Activated CD8-positive, alpha-beta memory T cell treated with anti-CD3 and anti-CD28 coated beads, Interleukin-2, amount 10 ng/mL, durations not matched to agents 7 days and 5 days (primary cell): ENCODE measurements at places on chromosomes 2 and 18.

DNA sequence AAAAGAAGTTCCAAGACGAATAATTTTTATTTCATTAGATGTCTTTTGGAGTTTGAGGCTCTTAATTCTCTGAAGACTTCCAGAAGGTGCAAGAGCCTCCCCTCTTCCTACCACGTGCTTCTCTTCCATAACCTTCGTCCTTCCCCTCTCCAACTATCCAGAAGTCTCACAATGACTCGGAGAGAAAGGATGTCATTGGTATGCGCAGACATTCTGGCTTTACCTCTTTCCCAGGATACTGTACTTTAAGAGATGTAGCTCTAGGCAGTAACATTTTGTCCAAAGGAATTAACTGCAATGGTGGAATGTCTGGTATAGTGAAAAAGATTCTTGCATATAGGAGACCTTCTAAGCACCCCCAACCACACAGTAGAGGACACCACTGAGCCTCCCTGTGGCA is 249.0 kb upstream of the OSR1 start:
- DNase-seq, result no peak

DNA sequence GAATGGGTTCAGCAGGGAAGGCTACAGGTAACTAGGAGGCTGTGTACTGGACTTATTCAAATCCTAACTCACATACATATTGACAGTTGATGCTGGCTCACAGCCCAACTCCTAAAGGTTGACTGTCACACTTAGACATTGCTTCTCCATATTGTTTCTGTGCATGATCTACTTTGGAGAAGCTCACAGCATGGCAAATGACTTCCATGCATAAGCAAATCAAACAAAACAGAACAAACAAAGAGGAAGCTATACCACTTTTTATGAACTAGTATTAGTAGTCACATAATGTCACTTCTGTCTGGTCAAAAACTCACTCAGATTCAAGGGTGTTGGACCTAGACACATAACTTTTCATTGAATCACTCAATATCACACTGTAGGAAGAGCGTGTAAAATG is 43.8 kb upstream of the CDH19 start:
- no peak for DNase-seq

DNA sequence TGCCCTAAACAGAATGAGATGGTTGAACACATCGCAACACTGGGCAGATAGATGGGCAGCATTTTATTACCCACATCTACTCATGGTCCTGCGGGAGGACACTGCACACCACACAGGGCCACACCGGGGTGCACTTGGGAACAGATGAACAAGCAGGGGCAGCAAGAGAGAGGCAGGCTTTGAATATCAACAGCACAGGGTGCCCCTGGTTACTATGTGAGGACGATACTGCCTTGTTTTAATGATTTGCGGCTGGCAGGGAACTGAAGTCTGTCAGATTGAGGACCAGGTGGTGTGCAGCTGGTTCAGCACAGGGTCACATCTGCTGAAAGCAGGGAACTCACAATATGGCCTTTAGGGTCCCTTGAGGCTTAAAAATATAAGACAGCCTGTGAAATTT is 195.7 kb downstream of the PIEZO2 start:
- no peak for DNase-seq

GRCh38 chr2:161424891-161425727 is 9.0 kb downstream of the TBR1 start:
- no peak for DNase-seq

DNA sequence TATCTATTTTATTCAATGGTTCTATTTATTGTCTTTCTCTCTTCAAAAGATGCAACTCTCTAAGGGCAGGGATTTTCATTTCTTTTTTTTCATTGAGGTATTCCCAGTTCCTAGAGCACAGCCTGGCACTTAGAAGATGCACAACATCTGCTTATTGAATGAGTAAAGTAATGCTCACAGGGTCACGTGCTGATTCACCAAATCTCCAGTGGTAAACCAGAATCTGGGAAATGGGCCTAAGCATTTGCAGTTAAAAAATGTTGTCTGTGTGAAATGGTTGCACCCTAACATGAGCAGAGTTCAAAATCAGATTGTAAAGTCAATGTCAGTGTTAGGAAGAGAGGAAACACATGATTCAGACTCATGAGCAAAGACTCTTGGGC is 15.8 kb downstream of the SLC8A1 start:
- no peak for DNase-seq

DNA sequence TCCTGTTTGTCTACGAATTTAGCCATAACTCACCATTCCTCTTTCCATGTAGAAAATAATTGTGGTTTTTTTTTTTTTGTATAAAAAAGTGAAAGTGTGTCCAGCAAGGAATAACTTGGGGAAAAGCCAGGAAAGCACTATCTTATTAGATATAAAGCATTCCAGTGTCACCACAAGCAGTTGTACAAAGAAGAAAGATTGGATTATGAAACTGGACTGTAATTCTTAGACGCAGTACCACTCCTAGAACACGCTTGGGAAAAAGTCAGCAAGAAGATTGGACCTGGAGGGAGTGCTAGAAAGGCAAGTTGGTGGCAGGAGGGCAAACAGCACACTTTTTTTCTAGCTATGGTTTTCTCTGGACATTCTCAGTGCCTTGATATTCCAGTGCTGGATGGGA is 186.7 kb downstream of the PARD3B start:
- no peak for DNase-seq

DNA sequence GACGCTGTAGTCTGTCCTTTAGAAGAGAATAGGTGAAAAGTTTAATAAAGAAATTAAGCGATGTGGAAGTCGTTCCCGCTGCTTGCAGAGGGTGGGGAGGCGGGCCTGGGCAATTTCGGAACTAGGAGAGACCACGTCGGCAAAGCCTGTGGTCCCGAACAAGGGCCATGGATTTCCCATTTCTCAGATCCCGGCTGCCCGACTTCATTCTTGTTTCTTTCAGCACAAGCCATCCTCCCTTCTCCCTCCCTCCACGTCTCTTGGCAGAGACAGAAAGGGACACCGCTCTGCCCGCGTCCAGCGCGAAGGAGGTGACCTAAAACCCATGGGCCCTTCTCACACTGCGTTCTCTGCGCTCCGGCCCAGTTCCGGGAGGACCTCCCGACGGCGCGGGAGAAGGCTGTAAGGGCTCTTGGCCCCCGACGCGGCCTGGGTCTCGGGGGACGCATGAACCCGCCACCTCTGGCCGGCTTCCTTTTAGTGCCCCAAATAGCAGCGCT is 2.2 kb upstream of the BCL2L11 start:
- no peak for DNase-seq

DNA sequence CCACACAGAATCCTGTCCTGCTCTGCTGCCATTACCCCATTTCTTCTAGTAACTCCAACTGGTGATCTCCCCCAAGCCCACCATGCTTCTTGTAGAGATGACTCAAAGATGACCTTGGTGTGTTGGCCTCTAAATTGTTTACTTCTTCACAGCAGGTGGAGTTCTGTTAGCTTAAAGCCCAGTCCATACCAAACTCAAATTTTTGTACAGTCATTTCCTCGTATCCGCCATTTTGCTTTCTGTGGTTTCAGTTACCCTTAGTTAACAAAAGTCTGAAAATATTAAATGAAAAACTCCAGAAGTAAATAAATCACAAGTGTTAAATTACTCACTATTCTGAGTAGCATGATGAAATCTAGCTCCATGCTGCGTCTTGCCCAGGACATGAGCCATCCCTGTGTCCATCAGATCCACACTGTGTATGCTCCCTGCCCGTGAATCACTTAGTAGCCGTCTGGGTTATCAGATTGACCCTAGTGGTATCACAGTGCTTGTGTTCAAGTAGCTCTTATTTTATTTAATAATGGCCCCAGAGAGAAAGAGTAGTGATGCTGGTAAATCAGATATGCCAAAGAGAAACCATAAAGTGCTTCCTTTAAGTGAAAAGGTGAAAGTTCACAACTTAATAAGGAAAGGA is 133.3 kb upstream of the NOL4 start:
- no peak for DNase-seq

GRCh38 chr2:50049267-50049666 is 895.0 kb upstream of the FSHR start:
- DNase-seq, result no peak

GRCh38 chr2:1773883-1774282 is 29.6 kb upstream of the PXDN start:
- no peak for DNase-seq

- DNase-seq, result no peak
Measured at GRCh38 chr2:114022360-114023085, 132.6 kb downstream of the ACTR3 start.

DNA sequence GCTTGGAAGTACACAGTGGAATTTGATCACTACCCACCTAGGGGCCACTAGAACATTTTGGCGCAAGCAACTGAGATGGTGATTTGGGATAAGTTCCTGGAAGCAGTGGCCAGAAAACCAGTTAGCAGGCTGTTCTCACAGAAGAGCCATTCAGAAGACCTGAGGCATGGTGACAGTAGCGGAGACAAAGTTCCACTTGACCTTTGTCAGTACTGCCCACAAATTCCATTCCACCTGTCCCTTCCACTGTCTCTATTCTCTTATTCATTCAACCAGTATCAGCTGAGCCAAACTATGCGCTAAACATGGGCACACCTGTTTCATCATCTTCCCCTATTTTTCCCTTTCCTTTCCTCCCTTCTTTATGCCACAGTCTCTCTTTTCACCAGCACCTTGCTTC is 59.2 kb upstream of the PPP1CB start:
- no peak for DNase-seq

- no peak for DNase-seq
Measured at GRCh38 chr2:145186303-145186702, 666.4 kb upstream of the ZEB2 start.

GRCh38 chr18:12318334-12318697 is 10.3 kb downstream of the TUBB6 start:
- DNase-seq, result no peak

DNA sequence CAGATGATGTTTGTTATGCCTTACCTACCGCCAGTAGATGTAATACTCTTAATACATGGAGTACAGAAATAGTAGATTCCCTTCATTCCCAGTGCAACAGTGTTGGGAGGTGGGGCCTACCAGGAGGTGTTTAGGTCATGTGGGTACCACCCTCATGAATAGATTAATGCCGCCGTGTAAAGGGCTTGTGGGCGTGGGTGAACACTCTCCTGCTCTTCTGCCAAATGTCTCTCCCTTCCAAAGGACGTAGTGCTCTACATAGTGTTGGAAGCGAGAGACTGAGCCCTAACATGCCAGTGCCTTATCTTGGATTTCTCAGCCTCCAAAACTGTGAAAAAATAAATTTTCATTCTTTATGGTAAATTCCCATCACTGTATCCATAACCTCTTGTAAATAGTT is 30.1 kb downstream of the PLEKHA3 start:
- no peak for DNase-seq

- DNase-seq, result no peak
Measured at GRCh38 chr2:203580844-203581243, 45.7 kb upstream of the RAPH1 start.

- DNase-seq, result no peak
Measured at GRCh38 chr2:29053223-29053622, 21.1 kb downstream of the PCARE start.

DNA sequence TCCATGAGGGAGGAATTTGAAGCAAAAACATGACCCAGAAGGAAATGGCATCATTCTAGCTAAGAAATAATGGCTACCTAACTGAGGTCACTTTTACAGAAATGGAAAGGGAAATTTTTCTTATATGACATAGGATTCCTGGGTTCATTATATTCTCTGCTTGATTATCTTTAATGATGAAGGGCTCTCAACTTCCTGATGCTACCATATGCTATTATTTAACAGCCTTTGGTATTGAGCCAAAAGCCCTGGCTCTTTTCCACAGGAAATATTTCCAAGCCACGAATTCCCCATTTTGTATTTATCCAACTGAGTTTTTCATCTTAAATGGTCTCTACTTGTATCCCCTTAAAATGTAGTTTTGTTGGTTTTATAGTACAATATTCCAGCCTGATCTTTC is 63.2 kb upstream of the NPAS2 start:
- no peak for DNase-seq

DNA sequence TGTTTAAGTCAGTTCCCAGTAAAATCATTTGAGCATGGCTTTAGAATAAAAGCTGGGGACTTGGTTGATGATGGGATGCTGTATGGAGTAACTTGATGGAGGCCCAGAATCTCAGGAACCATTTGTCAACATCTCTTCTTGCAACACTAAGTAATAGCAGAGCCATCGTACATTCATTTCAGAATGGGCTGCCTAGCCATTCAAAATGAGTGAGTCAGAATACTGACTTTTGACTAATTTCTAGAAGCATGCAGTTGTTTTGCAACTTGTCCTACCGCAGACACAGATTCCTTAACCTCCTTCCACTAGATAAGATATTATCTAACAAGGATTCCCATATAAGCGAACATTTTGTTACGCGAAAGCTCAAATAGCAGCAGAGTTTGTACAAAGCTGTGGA is 229.5 kb downstream of the CNTNAP5 start:
- no peak for DNase-seq

- no peak for DNase-seq
Measured at GRCh38 chr2:20496076-20496872, 49.4 kb downstream of the RHOB start.

- DNase-seq, result no peak
Measured at GRCh38 chr2:29787473-29788465, 133.6 kb downstream of the ALK start.

- no peak for DNase-seq
Measured at GRCh38 chr2:16840496-16841172, 175.0 kb upstream of the CYRIA start.

GRCh38 chr2:149507974-149508373 is 79.6 kb downstream of the MMADHC start:
- DNase-seq, result no peak
